Gastroesophageal sphincter (tissue), 4 donors: ENCODE measurements at places on chromosomes 2 and 18. TPM values are rescaled to one million over a fixed set of nuclear protein-coding genes. Genes with fewer than 3 reads are reported as not detected.
A peak's percentile ranks its signal among the peaks of the same experiment; 100 is the strongest.

DNA sequence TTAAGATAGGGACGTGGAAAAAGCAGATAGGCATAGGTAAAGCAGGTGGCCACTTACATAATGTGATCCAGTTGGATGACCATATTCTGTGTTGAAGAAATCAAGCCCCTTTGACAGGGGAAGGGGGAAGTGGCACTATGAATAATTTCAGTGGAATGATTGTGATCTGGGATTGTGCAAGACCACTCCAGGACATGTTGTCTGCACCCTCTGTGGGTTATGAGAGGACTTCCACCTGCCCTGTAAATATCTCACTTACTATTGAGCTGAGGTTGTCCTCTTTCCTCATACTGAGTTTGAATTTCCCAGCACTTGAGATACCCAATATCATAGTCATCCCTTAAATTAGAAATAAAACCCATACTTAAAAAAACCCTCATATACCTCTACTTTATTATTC lies 220.7 kb downstream of the IRS1 start:
- ATAC-seq: no peak

GRCh38 chr2:128057334-128057733 lies 29.5 kb upstream of the SAP130 start:
- ATAC-seq: no peak

- peak; percentile 86 for ATAC-seq
Measured at GRCh38 chr18:12308386-12309100, 502 bp downstream of the TUBB6 start.

GRCh38 chr2:172572981-172573380 lies 17.1 kb downstream of the PDK1 start:
- ATAC-seq: no peak

The HOXD1 gene
- not detected for total RNA-seq

The REG3A gene
- total RNA-seq: not detected

The LIMS2 gene
- 146 TPM for total RNA-seq

DNA sequence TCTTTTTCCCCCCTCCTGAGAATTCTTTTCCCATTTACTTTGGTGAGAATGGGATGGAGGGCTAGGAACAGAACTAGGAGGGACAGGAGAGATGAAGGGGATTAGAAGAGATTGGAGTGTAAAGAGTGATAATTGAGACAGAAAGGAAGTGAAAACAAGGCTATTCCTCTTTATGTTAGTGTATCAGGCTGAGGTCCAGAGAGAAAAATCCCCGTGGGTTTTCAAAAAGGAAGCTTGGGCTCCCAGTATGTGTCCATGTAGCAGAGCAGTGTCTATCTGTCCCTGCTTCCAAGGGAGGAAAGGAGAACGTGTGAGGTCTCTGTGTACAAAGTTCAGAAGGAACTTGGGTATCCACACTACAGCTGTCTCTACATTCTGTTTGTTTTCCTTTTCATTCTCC lies 59.9 kb upstream of the KCNE4 start:
- no peak for ATAC-seq

GRCh38 chr2:237923481-237924163 lies 43.2 kb upstream of the UBE2F start:
- ATAC-seq: peak; percentile 92
